ENCODE measurements at places on chromosomes 6 and 20. TPM values are rescaled to one million over a fixed set of nuclear protein-coding genes. Genes with fewer than 3 reads are reported as not detected.
A peak's percentile ranks its signal among the peaks of the same experiment; 100 is the strongest.

DNA sequence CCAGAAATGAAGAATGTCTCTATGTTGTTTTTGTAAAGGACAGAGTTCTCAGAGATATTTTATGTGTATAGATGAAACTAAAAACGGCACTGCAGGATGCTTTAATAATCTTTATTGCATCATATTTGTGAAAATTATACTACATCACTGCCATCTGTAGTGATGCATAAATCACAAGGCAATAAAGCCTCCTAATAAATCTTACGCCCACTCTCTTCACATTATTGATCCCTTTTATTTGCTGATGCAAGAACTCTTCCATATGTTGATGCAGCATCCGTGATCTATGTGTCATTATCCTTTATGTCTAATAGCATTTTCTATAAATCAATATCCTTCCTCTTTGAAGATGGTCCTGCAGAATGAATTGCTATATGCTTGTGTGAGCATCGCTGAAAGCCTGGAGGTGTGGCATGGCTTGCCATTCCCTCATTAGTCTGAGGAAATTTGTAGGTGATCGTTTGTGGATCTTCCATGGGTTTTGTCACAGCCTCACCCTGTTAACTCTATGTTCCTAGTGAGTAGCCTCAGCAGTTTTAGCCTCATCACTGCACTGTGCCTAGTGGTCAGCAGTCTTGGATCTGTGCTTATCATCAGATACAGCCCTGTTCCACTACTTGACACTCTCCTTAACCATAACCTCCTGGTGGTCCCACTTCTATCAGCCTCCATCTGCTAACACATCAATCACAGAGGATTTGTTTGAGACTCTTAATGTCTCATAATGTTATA, 983.5 kb downstream of the EYS start:
- H3K4me3 ChIP-seq: no peak overlapping the region
- no peaks in the 10 kb centered on the region for H3K27me3 ChIP-seq
- no peaks in the 10 kb centered on the region for H3K4me1 ChIP-seq
- H3K36me3 ChIP-seq: no peaks in the 10 kb centered on the region
- no peak overlapping the region for H3K27ac ChIP-seq

- H3K4me1 ChIP-seq: peaks cover 19% of the 10 kb centered on the region
- H3K36me3 ChIP-seq: peaks cover 6% of the 10 kb centered on the region
- no peak for DNase-seq
- H3K4me3 ChIP-seq: peak overlapping the region; percentile 62
- no peak overlapping the region for H3K27ac ChIP-seq
- peaks cover 38% of the 10 kb centered on the region for H3K27me3 ChIP-seq
Observed at GRCh38 chr6:28402197-28402596, 2.6 kb upstream of the ZSCAN12 start.

DNA sequence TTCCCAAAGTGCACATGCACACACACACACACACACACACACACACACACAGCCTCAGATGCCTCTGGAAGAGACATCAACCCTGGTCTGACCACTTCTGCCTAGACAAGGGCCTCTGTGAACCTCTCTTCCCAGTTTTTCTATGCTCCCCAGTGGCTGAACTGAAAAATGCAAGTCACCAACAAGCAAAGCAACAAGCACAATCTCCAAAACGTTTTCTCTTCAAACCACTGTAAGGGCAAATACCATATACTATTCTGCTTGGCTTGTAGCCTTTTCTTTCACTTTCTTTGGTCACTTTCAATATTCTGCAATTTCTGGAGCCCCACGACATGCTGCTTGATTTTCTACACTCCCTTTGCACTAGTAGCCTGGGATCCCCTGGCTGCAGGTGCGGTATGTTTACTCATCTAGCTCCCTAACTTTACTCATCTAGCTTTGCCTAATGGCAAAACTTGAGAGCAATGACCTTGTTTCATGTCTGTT, 121.4 kb upstream of the DST start:
- peaks cover 31% of the 10 kb centered on the region for H3K4me1 ChIP-seq
- H3K27me3 ChIP-seq: no peaks in the 10 kb centered on the region
- DNase-seq: no peak
- no peak overlapping the region for H3K27ac ChIP-seq
- H3K4me3 ChIP-seq: no peak overlapping the region
- H3K36me3 ChIP-seq: peaks cover 3% of the 10 kb centered on the region

- no peak overlapping the region for H3K27ac ChIP-seq
- peaks cover 7% of the 10 kb centered on the region for H3K4me1 ChIP-seq
- H3K27me3 ChIP-seq: peaks cover 6% of the 10 kb centered on the region
- H3K36me3 ChIP-seq: no peaks in the 10 kb centered on the region
Observed at GRCh38 chr6:165679326-165679725, 16.3 kb upstream of the PDE10A start.

DNA sequence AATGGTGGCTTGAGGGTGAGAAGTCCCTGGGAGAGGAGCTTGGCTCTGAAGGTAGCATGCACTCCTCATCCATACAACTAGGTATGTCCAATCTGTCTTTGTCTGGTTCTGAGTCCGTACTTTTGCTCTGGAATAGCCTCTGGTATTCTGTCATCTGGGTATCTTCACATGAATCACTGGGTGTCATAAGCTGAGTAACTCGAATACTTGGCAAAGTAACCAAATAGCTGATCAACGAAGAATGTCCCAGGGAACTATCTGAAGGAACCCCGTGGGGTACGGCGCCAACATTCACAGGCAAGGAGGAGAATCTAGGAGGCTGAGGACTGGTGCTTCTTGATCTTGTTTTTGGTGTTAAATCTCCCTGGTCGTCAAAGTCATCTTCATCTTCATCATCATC, 184.8 kb downstream of the HIVEP2 start:
- no peak overlapping the region for H3K4me3 ChIP-seq
- H3K36me3 ChIP-seq: peaks cover 4% of the 10 kb centered on the region
- peaks cover 4% of the 10 kb centered on the region for H3K4me1 ChIP-seq
- no peaks in the 10 kb centered on the region for H3K27me3 ChIP-seq
- H3K27ac ChIP-seq: no peak overlapping the region

DNA sequence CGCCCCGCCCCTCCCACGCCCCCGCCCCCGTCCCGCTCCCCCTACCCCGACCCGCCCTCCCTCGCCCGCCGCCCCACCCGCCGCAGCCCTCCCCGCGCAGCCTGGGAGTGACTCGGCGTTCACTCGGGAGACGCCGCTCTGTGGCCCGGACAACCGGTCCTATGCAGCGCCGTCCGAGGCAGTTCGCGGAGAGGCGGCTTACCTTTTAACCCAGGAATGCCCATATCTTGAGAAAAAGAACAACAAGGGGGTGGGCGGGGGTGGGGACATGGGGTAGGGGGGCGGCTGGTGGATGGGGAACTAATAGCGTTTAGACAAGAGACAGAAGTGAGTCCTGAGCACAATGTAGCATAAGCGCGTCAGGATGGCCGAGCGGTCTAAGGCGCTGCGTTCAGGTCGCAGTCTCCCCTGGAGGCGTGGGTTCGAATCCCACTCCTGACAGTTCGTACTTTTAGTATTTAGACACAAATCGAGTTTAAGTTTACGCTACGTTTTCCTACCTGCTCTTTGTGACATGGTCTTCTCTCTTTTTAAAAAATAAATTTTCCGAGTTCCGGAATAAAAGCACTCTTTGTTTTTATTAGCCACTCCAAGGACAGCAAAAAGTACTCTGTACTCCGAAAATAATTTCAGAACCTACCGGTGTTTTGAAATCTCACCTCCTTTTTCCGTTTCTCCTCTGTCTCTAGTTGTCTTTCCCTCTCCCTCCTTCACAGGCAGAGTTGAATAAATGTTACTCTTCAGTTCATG, 17.1 kb upstream of the HMGN4 start:
- H3K36me3 ChIP-seq: no peaks in the 10 kb centered on the region
- DNase-seq: peak; percentile 78
- H3K4me3 ChIP-seq: peak overlapping the region; percentile 87
- peak overlapping the region; percentile 85 for H3K27ac ChIP-seq

DNA sequence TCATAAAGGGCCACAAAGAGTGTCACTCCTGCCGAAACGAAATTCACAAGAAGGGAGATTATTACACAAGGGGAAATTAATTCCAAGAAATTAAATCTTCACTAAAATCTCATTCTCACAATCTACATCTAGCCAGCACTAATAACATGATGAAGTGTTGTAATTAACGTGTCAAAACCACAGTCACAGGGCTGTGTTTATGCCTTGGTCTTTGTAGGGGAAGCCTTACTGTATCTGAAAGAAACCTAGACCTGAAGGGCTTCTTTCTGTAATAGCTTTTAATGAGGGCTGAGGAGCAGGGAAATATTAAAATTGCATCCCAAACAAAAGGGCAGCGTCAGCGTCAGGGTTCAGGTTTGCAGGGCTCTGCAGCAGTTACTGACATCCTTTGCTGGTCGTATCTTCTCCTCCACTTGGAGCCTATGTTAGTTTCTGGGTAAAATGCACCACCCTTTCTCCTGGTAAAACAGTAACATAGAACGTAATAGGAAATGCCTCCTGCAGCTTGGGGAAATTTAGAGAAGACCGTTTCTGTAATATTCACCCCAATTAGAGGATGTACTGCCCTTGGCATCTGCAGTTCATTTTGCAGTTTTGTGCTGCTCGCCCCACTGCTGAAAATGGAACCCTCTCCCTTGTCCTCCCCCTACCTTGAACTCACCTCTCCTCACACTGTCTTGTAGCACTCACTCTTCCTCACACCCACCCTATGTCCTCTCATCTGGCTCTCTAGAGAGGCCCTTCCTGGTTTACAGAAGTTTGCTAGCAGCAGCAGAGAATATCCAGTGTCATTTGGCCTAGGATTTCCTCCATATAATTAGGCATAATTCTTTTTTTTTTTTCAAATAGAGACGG, 109.0 kb upstream of the TRAF3IP2 start:
- peaks cover 65% of the 10 kb centered on the region for H3K4me1 ChIP-seq
- no peak overlapping the region for H3K4me3 ChIP-seq
- H3K36me3 ChIP-seq: peaks cover 25% of the 10 kb centered on the region
- H3K27me3 ChIP-seq: no peaks in the 10 kb centered on the region
- peak overlapping the region; percentile 81 for H3K27ac ChIP-seq

DNA sequence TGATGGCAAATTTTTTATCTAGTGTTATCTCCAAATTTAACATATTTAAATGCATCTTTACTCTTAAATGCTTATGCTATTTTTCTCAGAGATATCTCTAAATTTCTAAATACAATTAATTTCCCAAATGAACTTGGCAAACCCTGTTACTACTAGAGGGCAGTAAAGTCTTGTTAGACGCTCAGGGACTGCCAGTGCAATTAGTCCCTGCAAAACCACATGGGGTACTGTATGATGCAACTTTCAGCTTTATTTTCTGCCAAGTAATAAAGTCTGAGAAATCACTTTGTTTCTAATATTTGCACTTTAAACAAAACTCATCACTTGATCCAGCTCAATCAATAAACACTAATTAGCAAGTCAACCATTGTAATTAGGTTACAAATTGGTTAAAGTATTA, 76.0 kb upstream of the ADGRB3 start:
- peak overlapping the region; percentile 45 for H3K27ac ChIP-seq
- H3K4me3 ChIP-seq: peak overlapping the region; percentile 55
- no peaks in the 10 kb centered on the region for H3K36me3 ChIP-seq
- H3K4me1 ChIP-seq: peaks cover 18% of the 10 kb centered on the region

- H3K27ac ChIP-seq: no peak overlapping the region
- no peaks in the 10 kb centered on the region for H3K27me3 ChIP-seq
- no peaks in the 10 kb centered on the region for H3K36me3 ChIP-seq
- no peak overlapping the region for H3K4me3 ChIP-seq
- peaks cover 10% of the 10 kb centered on the region for H3K4me1 ChIP-seq
- no peak for DNase-seq
Observed at GRCh38 chr6:27882624-27883023, 29.6 kb downstream of the OR2B2 start.

DNA sequence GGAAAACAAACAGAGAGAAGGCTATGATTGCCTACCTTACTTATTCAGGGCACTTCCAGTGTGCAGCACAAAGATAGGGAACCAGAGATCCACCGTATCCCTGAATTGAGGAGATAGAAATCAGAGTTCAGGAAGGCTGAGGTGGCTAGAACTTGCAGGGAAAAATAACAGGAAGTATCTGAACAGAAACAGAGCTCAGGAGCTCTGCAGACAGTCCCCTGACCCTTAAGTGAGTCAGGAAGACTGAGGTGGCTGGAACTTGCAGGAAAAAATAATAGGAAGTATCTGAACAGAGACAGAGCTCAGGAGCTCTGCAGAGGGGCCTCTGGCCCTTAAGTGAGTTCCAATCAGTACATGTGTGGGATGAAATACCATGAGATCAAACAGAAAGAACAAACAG, 65.4 kb downstream of the RPRD1B start:
- no peak for DNase-seq
- H3K27ac ChIP-seq: no peak overlapping the region
- H3K4me3 ChIP-seq: no peak overlapping the region
- H3K36me3 ChIP-seq: peaks cover 14% of the 10 kb centered on the region
- peaks cover 17% of the 10 kb centered on the region for H3K4me1 ChIP-seq

GRCh38 chr20:3137492-3137891, 22.2 kb downstream of the FASTKD5 start:
- no peaks in the 10 kb centered on the region for H3K36me3 ChIP-seq
- no peaks in the 10 kb centered on the region for H3K4me1 ChIP-seq
- no peak overlapping the region for H3K27ac ChIP-seq
- no peaks in the 10 kb centered on the region for H3K27me3 ChIP-seq
- no peak overlapping the region for H3K4me3 ChIP-seq

- H3K27me3 ChIP-seq: peaks cover 5% of the 10 kb centered on the region
- no peak overlapping the region for H3K27ac ChIP-seq
- DNase-seq: peak; percentile 7
- peaks cover 13% of the 10 kb centered on the region for H3K4me1 ChIP-seq
- H3K36me3 ChIP-seq: no peaks in the 10 kb centered on the region
Observed at GRCh38 chr6:156719720-156720563, 57.2 kb upstream of the ARID1B start.

- H3K27ac ChIP-seq: no peak overlapping the region
- H3K27me3 ChIP-seq: no peaks in the 10 kb centered on the region
- H3K4me1 ChIP-seq: no peaks in the 10 kb centered on the region
- H3K4me3 ChIP-seq: no peak overlapping the region
- no peaks in the 10 kb centered on the region for H3K36me3 ChIP-seq
Observed at GRCh38 chr20:13458860-13459451, 179.8 kb downstream of the TASP1 start.

DNA sequence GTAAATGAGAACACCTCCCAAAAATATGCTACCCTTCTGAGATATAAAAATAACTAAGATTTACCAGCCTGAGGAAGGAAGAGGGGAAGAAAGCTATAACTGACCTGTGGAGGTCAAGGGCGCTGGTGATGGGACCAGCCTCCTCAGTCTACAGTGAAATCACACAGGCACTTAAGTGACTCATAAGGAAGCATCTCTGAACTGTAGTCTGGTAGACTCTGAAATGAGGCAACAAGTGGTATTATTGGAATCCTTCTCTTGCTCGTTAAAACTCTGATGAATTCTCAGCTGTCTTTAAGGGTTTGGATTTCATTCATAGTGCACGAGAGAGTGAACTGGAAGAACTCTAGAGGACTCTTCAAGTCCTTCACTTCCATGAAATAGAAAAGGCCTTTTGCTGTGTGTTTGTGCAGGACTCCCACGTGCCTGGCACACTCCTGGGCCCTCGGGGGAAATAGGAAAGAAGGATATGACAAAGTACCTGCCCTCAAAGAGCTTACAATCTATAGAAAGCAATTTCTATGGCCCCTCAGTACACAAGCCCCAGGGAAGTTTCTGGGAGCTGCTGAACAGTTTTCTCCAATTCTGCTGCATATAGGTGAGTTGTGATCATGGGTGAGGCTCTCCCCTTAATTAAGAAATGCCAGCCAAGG, 231.8 kb upstream of the RREB1 start:
- no peaks in the 10 kb centered on the region for H3K4me1 ChIP-seq
- DNase-seq: no peak
- H3K36me3 ChIP-seq: no peaks in the 10 kb centered on the region
- no peak overlapping the region for H3K4me3 ChIP-seq

GRCh38 chr6:157988700-157989063, 7.0 kb downstream of the SYNJ2 start:
- peaks cover 35% of the 10 kb centered on the region for H3K27me3 ChIP-seq
- H3K4me1 ChIP-seq: peaks cover 5% of the 10 kb centered on the region
- H3K36me3 ChIP-seq: no peaks in the 10 kb centered on the region
- peak overlapping the region; percentile 67 for H3K27ac ChIP-seq

Gene GNMT
- total RNA-seq: 1.5 TPM

Gene NT5E
- total RNA-seq: 0.28 TPM

Gene OR2J3
- not detected for total RNA-seq

Gene VGLL2
- total RNA-seq: 0.16 TPM

Gene PRKN
- 3.2 TPM for total RNA-seq

Gene EDN1
- total RNA-seq: not detected
